ENCODE measurements at places on chromosomes 5 and 9.

DNA sequence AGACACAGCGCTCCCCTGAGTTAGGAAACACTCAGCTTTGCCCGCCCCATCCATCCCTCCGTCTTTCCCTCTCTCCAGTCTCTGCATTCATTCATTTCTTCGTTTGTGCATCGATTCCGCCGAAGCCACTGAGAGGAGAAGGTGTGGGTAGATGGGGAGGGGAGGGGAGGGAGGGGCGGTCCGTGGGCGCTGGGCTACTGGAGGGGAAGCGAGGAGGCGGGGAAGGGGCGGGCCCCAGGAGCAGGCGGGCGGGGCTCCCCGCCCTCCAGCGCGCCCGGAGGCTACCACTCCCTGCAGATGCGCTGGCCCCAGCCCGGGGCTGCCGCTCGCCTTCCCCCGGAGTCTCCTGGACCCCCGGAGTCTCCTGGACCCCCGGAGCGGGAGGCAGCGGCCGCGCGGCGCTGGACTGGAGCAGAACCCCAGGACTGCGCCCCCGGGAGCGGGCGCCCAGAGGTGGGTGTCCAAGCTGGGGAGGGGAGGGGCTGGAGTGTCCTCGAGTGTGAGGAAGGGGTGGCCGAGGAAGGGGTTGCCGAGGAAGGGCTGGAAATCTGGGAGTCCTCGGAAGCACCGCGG, 159.5 kb downstream of the C9orf152 start:
- peak; percentile 88 for DNase-seq

DNA sequence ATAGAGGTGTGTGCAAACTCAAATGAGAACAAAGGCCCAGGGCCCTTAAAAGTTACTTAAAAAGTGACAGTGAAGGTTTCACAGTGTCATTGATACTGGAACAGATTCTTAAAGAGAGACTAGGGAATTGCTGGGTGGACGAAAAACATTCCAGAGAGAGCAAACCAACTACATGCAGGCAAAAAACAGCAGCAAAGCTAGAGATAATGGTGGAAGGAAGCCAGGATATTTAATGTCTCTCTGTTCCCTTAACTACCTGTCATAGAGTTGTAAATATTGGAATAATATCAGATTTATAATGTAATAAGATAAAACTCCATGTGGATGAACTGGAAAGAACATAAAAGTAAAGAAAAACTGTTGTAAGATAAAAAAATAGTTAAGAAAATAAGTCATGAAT, 508.6 kb downstream of the TAF11L14 start:
- no peak for DNase-seq

DNA sequence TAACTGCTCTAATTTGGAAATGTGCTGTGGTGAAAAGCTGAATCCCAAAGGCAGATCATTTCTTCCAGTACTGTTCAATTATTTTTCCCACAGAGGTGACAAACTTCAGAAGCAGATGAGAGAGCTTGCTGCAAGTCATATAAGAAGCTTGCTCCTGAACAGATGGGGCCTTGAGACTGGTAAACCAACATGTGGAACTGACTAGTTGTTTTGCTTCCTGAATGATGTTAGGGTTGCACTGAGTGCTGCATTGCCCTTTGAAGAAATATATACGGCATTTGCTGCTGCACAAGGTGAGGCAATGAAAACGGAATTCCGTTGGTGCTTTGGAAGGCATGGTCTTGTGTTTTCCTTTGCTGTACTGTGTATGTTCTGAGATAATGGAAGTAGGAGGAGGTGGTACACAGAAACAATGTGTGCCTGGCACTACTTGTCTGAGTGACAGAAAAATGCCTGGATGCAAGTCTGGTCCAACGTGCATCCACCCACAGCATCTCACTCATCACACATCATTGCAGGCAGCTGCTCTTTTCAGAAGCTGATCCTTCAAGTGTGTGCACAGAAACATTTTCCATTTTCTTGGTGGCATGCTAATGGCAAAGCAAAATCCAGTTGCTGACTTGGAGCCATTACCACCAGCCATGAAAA, 76.9 kb downstream of the ANKH start:
- no peak for DNase-seq

GRCh38 chr9:74245866-74246497, 251.2 kb upstream of the RORB start:
- DNase-seq, result no peak
